ENCODE measurements at places on chromosomes 5 and 9.

- no peak for DNase-seq
Observed at GRCh38 chr9:81410201-81410600, 279.1 kb downstream of the TLE1 start.

- DNase-seq, result no peak
Observed at GRCh38 chr5:57987552-57987951, 472.3 kb downstream of the PLK2 start.

- DNase-seq, result peak; percentile 54
Observed at GRCh38 chr5:142906863-142907671, 136.9 kb downstream of the ARHGAP26 start.

DNA sequence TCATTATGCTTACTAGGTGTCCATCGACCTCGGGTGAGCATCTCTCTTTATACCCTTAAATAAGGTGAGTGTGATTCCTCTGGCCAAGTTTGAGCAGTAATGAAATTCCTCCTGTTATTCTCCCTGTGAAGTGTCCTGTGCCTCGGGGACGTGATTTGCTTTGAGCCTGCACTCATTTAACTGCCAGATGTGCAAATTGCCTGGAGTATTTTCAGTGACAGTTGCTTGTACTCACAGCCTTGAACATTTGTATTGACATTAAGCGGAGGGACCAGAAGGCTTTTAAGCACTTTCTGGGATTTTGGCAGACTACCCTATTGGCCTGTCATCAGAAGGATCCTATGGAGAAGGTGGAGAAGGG is 126.9 kb downstream of the DOCK2 start:
- no peak for DNase-seq

DNA sequence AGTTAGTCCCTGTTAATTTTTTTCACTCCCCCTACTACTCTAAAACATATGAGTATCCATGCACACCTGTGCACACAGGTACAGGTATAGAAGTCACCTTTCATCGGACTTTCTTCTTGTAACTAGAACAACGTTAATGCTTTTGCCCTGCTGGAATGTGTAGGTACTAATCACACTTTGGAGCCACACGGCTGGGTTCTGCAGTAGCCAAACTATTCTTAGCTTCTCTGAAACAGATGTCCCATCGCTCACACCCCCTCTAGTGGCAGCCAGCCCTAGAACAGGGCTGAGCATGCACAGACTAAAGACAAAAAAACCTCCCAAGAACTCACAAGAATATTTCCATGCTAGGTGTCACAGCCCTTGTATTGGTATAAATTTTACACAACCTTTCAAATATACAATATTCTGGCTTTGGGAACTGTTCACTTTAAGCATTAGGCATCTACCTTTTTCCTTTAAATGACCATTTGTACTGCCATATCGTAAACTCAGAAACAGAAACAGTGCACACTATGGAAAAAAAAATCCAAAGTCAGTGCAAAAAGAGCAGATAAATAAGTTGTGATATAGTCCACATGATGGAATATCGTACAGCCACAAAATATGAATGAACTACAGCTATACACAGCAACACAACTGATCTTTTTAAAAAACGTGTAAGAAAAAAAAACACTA is 64.0 kb downstream of the RETREG1 start:
- peak; percentile 49 for DNase-seq

GRCh38 chr9:117546894-117547678 is 132.2 kb upstream of the ASTN2 start:
- no peak for DNase-seq

GRCh38 chr5:95958310-95959014 is 3.2 kb downstream of the ELL2 start:
- DNase-seq, result no peak

- DNase-seq, result no peak
Observed at GRCh38 chr9:113879911-113880310, 3.8 kb downstream of the ZNF618 start.

GRCh38 chr5:57370376-57370775 is 112.2 kb downstream of the ACTBL2 start:
- DNase-seq, result no peak

DNA sequence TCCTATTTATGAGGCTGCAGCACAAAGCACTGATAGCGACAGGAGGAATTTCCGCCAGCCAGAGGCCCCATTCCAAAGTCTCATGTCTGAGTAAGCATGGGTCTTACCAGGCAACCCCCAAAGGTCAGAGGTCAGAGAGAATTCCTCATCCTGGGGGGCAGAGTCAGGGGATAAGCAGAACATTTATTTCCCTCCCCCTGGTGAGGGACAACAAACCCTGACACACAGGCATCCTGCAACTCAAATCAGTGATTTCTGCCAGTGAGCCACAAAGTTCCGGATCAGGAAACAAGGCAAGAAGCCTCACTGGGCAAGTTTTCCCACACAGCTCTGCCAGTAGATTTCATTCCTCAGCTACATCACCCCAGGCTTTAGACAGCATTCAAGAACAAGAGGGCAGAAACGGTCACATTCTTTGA is 37.0 kb downstream of the ADAMTS12 start:
- no peak for DNase-seq

DNA sequence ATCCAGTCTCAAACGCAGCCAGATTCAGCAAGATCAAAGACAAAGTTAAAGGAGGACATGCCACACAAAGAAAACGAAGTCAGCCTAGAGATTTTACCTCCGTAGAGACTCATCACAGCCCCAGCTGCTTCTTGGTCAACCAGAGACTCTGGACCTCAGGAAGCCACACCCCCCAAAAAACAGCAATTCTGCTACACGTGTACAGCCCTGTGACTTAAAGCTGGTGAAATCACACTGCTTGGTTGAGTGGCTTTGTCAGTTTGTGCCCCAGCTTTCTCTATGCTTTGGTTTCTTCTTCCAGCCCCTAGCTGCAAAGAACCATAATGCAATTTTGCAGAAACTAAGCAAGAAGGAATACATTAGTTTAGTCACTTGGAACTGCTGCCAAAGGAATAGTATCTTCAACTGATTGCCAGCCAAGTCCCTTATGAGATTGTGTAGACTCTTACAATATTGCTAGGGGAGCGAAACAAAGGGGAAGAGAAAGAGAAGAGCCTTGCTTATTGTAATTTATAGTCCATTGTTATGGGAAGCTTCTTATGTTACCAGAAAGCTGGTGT is 158.8 kb upstream of the ZNF462 start:
- DNase-seq, result no peak

DNA sequence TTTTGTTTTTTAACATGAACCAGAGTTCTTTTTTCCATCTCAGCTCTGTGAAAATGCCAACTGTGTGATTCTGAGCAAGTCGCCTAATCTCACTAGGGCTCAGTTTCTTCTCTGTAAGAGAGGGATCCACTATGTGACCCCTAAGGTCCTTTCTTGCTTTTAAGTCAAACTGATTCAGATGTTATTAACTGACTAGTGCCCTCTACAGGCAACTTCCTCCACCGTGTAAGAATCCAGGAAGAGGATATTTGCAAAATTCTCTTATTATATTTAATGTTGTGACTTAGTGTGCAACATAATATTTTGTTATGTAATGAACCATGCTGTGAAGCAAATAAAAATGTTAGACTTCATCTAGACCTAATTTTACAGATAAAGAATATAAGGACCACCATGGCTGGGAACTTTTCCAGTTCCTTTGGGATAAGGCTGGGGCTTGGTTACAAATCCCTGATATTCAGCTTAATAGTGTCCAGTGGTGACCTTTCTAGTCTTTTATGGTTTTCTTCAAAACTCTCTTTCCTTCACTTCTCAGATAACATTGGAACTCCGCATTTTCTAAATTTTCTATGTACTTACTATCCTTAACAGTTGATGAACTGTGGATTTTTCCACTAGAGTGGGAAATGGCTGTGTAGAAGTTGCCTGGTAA is 244.7 kb downstream of the PIK3R1 start:
- no peak for DNase-seq

GRCh38 chr9:126620478-126620877 is 6.8 kb downstream of the LMX1B start:
- DNase-seq, result no peak

- no peak for DNase-seq
Observed at GRCh38 chr9:107932046-107932445, 442.5 kb upstream of the KLF4 start.

DNA sequence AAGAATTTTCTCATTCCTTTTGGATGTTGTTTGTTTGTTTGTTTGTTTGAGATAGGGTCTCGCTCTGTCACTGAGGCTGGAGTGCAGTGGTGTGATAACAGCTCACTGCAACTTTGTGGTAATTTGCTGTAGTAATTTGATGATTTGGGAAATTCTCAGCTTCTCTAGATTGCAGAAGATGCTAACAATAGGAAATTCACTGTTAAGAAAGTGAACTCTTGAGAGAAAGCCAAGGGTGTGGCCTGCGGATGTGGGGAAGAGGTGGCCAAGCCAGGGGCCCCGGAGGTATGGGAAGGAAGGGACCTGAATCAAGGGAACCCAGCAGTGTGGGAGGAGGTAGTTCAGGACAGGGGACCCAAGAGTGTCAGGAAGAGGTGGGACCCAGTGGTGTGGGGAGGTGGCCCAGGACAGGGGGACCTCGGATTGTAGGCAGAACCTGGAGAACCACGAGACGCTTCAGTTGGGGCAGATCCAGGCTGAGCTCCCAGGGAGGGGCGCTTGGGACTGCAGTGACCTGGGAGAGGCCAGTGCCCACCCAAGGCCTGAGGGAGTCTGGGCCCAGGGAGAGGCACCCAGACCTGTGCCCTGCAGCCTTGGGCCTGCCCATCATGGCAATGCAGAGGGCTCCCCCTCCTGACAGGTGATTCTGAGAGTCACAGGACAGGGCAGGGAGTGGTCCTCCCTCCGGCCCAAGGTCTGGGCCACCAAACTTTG is 5.6 kb upstream of the LCN2 start:
- DNase-seq, result no peak

DNA sequence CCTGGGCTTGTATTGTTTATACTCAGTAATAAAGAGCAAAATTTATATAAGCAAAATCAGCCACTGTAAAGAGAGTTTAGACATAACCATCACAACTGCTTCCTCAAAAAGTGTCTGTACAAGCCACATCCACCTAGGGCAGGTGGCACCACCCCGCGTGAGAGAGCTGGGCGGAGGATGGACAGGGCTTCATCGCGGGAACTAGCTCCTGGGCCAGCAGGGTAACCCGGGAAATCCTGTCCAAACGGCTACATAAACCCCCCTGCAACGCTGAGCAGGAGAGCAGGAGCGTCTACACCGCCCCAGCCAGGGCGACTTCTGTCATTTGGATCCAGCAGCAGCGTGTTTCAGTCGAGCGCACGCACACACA is 1.3 kb downstream of the SLC6A3 start:
- no peak for DNase-seq

DNA sequence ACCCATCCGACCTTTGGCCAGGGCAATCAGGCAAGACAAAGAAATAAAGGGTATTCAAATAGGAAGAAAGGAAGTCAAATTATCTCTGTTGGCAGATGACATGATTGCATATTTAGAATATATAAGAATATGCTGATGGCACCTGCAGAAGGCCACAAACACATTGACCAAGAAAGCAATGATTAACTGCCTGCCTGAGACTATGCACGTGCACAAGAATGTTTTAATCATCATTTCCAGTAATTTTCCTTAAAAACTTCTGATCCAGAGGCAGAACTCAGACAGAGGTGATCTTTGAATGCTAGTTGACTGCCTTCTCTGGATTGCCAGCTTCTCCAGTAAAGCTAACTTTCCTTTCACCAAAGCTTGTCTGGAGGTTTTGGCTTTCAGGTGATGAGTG is 260.2 kb downstream of the DTWD2 start:
- no peak for DNase-seq

DNA sequence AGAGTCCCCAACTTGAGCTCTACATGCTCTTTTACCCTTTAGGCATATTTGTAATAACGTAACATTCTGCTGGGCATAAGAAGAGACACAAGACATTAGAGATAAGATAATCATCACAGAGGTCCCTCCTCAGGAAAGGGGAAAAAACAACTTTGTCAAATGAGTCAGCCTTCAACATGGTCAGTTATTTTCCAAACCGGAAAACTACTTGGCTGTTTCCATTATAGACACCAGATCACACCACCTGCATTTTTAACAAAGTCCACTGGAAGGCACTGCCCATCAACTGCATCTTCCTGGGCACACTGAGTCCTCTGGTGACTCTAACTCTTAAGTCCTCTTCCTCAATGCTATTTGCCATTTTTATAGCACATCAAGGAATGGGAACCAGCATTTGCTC is 221.8 kb downstream of the FAM114A2 start:
- DNase-seq, result no peak

GRCh38 chr9:21995006-21995665 is 545 bp downstream of the CDKN2B-AS1 start:
- DNase-seq, result peak; percentile 82

Measured in NCI-H446 treated with DMSO at 0.1 percent for 48 hours (cell line).